WTC11 (cell line): ENCODE measurements at places on chromosomes 2 and 18. TPM values are rescaled to one million over a fixed set of nuclear protein-coding genes. Genes with fewer than 3 reads are reported as not detected.

The AOX1 gene
- total RNA-seq, result 3.6 to 5.4 TPM (median 4.8 TPM) in 3 replicates

GRCh38 chr2:64720535-64721319, 67.0 kb upstream of the SERTAD2 start:
- H3K4me3 ChIP-seq, result no peak overlapping the region
- H3K4me1 ChIP-seq, result no peaks in the 10 kb centered on the region
- no peak overlapping the region for H3K27ac ChIP-seq
- no peaks in the 10 kb centered on the region for H3K27me3 ChIP-seq
- H3K36me3 ChIP-seq, result no peaks in the 10 kb centered on the region
- no peak for DNase-seq

GRCh38 chr18:32760391-32760790, 12.4 kb downstream of the KLHL14 start:
- no peaks in the 10 kb centered on the region for H3K27me3 ChIP-seq
- DNase-seq, result peak; percentile 63
- no peaks in the 10 kb centered on the region for H3K36me3 ChIP-seq
- peak overlapping the region; percentile 93 for H3K27ac ChIP-seq
- peak overlapping the region; percentile 47 for H3K4me3 ChIP-seq
- H3K4me1 ChIP-seq, result peaks cover 65% of the 10 kb centered on the region

GRCh38 chr2:18413676-18414396, 146.6 kb downstream of the RDH14 start:
- H3K4me3 ChIP-seq, result no peak overlapping the region
- no peaks in the 10 kb centered on the region for H3K36me3 ChIP-seq
- no peak for DNase-seq
- H3K4me1 ChIP-seq, result peaks cover 2% of the 10 kb centered on the region
- no peak overlapping the region for H3K27ac ChIP-seq
